Breast epithelium (tissue), 4 donors: ENCODE measurements at places on chromosomes 12 and 14. TPM values are rescaled to one million over a fixed set of nuclear protein-coding genes. Genes with fewer than 3 reads are reported as not detected.

The RBM19 gene
- total RNA-seq, result 28.8 TPM

The SLC7A8 gene
- total RNA-seq, result 98.9 TPM

DNA sequence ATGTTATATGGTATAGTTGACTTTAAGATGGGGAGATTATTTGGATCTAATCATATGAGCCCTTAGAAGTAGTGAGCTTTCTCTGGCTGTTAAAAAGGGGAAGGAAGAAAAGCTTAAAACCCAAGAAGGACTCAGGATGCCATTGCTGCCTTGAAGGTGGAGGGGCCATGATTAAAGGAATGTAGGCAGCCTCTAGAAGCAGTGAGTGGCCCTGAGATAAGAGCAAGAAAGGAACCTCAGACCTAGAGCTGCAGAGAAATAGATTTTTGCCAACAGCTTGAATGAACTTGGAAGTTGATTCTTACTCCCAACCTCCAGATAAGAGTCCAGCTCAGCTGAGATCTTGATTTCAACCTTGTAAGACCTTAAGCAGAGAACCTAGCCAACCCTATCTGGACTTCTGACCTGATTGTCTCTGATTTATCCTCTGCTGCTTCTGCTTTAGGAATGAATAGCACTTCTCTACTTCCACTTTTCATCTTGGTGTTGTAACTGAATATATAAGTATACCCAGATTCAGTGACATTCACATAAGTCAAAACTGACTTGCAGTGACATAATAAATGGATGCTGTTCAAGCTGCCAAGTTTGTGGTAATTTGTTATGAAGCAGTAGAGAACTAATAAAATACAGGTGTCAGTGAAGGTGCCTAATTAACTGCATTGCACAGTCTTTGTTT is 33.5 kb downstream of the RAD51B start:
- H3K27ac ChIP-seq, result no peak overlapping the region
- no peak overlapping the region for H3K4me3 ChIP-seq
- H3K36me3 ChIP-seq, result no peaks in the 10 kb centered on the region
- no peaks in the 10 kb centered on the region for H3K27me3 ChIP-seq
- DNase-seq, result no peak

- no peak overlapping the region for H3K4me3 ChIP-seq
- no peaks in the 10 kb centered on the region for H3K27me3 ChIP-seq
- no peaks in the 10 kb centered on the region for H3K36me3 ChIP-seq
- H3K27ac ChIP-seq, result no peak overlapping the region
These were observed 209.6 kb downstream of the EMP1 start for GRCh38 chr12:13405961-13406703.

DNA sequence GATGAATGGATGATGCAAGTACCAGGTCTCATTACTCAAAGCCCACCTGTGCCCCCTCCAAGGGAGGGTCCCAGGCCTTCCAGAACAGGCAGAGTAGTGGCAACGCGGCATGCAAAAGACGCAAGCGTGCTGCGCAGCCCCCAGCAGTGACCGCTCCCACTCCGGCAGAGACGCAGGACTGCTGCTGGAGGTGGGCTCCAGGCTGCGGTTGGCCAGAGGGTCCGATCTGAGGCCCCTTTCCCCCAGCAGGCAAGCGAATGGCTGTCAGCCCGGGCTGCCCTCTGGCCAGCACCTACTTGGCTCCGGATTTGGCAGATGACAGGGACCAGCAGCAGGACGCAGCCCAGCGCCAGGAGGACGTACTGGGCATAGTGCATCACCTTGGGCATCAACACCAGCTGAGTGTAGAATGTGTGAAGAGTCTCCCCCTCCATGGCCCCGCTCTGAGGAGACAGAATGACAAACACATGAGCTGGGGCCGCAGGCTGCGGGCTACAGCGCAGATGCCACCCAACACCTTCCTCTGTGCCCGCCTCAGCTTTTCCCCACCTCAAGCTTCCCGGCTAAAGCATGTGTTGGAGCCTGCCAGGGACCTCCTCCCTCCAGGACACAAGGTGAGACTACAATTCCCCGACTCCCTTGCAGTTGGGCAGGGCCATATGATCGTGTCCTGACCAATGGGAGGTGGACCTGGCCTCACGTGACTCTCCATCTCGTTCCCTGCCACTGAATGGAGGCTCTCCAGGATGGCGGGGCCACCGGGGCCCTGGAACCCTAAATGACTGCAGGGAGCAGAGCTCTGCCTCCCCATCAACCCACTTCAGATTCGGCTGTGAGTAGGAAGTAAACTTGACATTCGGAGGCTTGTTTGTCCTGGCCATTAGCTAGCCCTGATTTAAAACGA is 77.4 kb downstream of the SCARB1 start:
- H3K27me3 ChIP-seq, result no peaks in the 10 kb centered on the region
- DNase-seq, result peak; percentile 82
- H3K36me3 ChIP-seq, result no peaks in the 10 kb centered on the region
